ENCODE measurements at places on chromosomes 16 and 17. TPM values are rescaled to one million over a fixed set of nuclear protein-coding genes. Genes with fewer than 3 reads are reported as not detected.

GRCh38 chr16:15770512-15770911 is 86.3 kb downstream of the MYH11 start:
- DNase-seq = no peak
- H3K36me3 ChIP-seq = no peaks in the 10 kb centered on the region
- no peaks in the 10 kb centered on the region for H3K27me3 ChIP-seq
- H3K4me1 ChIP-seq = no peaks in the 10 kb centered on the region

Gene ARL5C
- total RNA-seq = not detected

DNA sequence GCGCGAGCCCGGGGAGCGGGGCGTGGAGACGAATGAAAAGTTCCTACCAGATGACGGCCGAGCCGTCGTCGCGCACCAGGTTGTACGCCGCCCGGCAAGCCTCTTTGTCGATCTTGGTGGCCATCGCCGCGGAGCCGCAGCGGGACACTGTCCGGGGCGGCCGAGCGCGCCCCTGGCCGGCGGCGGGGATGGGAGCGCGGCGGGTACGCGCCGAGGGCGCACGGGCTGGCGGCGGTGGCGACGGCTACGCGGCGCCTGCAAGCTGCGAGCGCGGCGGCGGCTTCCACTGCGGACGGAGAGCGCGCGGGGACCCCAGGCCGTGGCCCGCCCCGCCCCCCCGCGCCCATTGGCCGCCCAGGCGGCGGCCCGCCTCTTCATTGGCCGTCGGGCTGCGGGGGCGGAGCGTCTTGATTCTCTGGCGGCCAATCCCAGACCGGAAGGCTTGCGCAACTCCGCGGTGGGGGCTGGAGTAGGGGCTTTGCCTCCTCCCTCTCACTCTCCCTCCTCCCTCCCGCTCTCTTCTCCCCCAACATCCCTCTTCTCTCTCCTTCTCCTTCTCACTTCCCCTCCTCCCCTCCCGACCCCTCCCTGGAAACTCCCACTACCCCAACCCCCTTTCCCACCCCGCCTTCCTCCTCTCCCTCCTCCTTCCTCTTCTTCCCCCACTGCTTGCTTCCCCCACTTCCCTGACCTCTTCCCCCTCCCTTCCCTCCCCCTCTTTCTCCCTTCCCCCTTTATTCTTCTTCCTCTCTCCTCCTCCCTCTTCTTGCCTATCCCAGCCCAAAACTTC is at the start of gene COTL1:
Gene COTL1, minus strand, starts transcription at position 288 of the 790 bp plus-strand sequence. Its CDS starts 164 bp downstream, at position 124.
- H3K36me3 ChIP-seq = no peaks in the 10 kb centered on the region
- peak within 1 kb of the TSS; percentile 66 for H3K27ac ChIP-seq
- no peaks in the 10 kb centered on the region for H3K27me3 ChIP-seq
- H3K4me3 ChIP-seq = peak within 1 kb of the TSS; percentile 83
- peaks cover 12% of the 10 kb centered on the region for H3K4me1 ChIP-seq

DNA sequence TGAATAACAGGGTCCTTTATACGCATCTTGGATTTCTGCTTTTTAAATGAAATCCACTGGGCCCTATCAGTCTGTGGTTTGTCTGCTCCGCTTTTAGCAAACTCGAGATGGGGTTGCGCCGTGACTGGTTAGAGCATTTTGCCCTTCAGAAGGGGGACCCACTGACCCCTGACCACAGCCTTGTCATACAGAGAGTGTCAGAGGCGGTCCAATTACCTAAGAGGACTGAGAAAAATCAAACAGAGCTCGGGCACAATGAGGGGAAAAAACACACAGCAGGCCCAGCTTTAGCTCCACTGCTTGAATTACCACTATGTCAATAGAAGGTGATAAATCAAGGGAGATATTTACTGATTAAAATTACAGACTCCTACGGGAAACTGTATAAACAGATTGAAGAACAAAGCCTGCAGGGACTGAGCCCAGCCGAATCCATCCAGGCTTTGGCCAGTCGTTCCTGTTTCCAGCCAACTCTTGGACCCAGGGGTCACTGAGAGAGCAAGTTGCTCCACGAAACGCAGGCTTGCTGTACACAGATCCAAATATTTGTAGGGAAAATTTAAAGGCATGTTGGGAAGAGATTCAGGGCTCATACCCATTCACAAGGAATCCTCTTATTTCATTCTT is 131.9 kb upstream of the ZFHX3 start:
- H3K4me3 ChIP-seq = no peak overlapping the region
- H3K36me3 ChIP-seq = no peaks in the 10 kb centered on the region
- peak overlapping the region; percentile 14 for H3K27ac ChIP-seq
- peaks cover 6% of the 10 kb centered on the region for H3K4me1 ChIP-seq
- no peak for DNase-seq
- H3K27me3 ChIP-seq = no peaks in the 10 kb centered on the region

Gene SLC16A13
- total RNA-seq = 10.1 TPM

Gene TAC4
- total RNA-seq = not detected

GRCh38 chr17:6554871-6555330 is 1.5 kb downstream of the PITPNM3 start:
- H3K4me3 ChIP-seq = peak overlapping the region; percentile 67
- peaks cover 28% of the 10 kb centered on the region for H3K4me1 ChIP-seq
- H3K36me3 ChIP-seq = no peaks in the 10 kb centered on the region
- H3K27me3 ChIP-seq = peaks cover 9% of the 10 kb centered on the region
